ENCODE measurements at places on chromosomes 7 and 10. TPM values are rescaled to one million over a fixed set of nuclear protein-coding genes. Genes with fewer than 3 reads are reported as not detected.

DNA sequence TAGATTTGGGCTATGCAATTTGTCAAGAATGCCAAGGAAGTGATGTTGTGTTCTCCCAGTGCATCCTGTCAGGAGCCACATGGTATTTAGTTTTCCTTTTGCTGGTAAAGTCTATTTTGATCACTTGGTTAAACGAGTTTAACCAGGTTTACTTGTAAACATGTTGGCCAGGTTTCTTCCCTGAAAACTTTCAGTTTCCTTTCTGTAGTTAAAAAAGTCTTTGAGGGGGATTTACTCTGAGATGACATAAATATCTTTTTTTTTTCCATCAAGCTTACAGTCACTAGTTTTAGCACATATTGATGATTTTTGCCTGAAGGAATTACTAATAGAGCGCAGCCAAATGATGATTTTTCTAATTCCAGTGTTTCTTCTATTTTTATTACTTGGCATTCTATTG, 320.5 kb downstream of the PHF14 start:
- H3K36me3 ChIP-seq, result no peaks in the 10 kb centered on the region
- H3K4me1 ChIP-seq, result no peaks in the 10 kb centered on the region
- H3K27ac ChIP-seq, result no peak overlapping the region
- peaks cover 3% of the 10 kb centered on the region for H3K27me3 ChIP-seq
- no peak overlapping the region for H3K4me3 ChIP-seq

DNA sequence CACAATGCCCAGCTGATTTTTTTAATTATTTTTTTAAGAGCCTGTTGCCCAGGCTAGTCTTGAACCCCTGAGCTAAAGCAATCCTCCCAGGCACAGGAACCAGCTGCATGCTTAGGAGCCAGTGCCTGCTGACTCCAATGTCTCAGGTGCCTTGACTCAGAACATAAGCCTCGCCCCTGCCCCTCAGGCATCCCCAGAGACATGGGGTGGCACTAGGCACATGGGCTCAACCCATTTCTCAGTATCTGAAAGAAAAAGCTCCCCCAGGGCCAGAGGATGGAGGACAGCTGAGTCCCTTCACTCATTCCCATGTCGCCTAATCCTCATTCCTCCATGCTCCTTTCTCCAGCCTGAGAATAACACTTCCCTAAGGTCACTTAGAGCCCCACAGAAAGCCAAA, 39.1 kb downstream of the KCNH2 start:
- no peak overlapping the region for H3K27ac ChIP-seq
- no peaks in the 10 kb centered on the region for H3K36me3 ChIP-seq
- peaks cover 38% of the 10 kb centered on the region for H3K4me1 ChIP-seq
- no peak overlapping the region for H3K4me3 ChIP-seq
- no peaks in the 10 kb centered on the region for H3K27me3 ChIP-seq
- no peak for DNase-seq

STEAP2 gene
- not detected for total RNA-seq

SPDYE2B gene
- not detected for total RNA-seq

METTL27 gene
- total RNA-seq, result 1.8 TPM

All from activated T-cell treated with anti-CD3 and anti-CD28 coated beads, Interleukin-2, amount 50 U/mL, for 72 hours (primary cell).